Activated B cell treated with CpG ODN at 0.5 μM for 24 hours (primary cell): ENCODE measurements at places on chromosomes 3 and 15.

GRCh38 chr3:72460205-72461174 lies 387.8 kb downstream of the SHQ1 start:
- DNase-seq: no peak
- H3K27ac ChIP-seq: no peak overlapping the region
- H3K27me3 ChIP-seq: peaks cover 15% of the 10 kb centered on the region
- H3K4me1 ChIP-seq: no peaks in the 10 kb centered on the region
- H3K4me3 ChIP-seq: no peak overlapping the region
- H3K36me3 ChIP-seq: no peaks in the 10 kb centered on the region

DNA sequence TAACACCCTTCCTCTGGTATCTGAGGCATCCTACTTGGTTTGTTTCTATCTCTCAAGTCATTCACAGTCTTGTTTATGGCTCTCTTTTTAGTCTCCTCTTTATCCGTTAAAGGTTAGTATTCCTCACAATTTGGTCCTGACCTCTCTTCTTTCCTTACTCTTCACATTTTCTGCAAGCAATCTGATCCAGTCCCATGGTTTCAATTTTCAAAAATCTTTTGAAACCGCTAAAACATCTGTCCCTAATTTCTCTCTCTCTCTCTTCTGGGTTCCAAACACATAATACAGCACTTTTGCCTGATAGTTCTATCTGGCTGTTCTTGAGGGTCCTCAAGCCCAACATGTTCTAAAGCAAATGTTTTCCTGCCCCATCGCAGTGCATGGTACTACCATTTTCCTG lies 149.0 kb downstream of the SERPINI1 start:
- no peak for DNase-seq
- H3K36me3 ChIP-seq: no peaks in the 10 kb centered on the region
- no peak overlapping the region for H3K27ac ChIP-seq

DNA sequence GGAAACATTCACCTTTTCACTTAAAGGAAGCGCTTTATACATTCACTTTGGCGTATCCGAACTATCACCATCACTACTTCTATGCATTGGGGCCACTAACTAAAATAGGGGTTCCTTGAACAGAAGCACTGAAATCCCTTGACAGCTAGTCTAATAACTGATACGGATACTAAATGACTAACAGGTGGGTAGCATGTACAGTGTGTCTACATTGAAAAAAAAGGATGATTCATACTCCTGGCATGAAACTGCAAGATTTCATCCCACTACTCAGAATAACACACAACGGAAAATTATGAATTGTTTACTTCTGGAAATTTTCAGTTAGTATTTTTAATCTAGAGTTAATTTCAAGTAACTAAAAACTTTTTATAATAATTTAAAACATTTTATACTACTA lies 96.7 kb downstream of the SMARCC1 start:
- no peak for DNase-seq
- H3K36me3 ChIP-seq: peaks cover 70% of the 10 kb centered on the region
- H3K4me1 ChIP-seq: no peaks in the 10 kb centered on the region
- no peak overlapping the region for H3K4me3 ChIP-seq
- H3K27me3 ChIP-seq: no peaks in the 10 kb centered on the region

DNA sequence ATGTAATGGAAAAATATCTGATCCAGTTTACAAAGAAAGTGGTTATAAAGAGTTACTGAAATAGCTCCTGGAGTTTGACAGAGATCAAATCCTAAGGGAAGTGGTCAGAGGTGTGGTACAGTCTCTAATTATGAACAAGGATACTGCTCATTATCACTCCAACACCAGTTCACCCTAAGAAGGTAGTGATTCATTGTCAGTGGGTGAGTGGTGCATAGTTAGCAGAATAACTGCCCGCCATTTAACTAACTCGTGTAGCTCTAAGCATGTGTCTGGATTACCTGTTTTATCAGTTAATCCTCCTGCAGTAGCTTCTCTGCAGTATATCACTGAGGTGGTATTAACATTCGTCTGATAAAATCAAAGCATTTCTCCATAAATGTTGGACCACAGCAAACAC lies 700.1 kb downstream of the NLGN1 start:
- H3K36me3 ChIP-seq: no peaks in the 10 kb centered on the region
- no peaks in the 10 kb centered on the region for H3K27me3 ChIP-seq
- no peak overlapping the region for H3K4me3 ChIP-seq
- H3K4me1 ChIP-seq: no peaks in the 10 kb centered on the region
- no peak overlapping the region for H3K27ac ChIP-seq

GRCh38 chr3:16174389-16174788 lies at the start of gene GALNT15:
GALNT15 (plus strand) TSS chr3:16174680; CDS start chr3:16175152, 472 bp downstream.
- H3K36me3 ChIP-seq: no peaks in the 10 kb centered on the region
- peaks cover 18% of the 10 kb centered on the region for H3K27me3 ChIP-seq

DNA sequence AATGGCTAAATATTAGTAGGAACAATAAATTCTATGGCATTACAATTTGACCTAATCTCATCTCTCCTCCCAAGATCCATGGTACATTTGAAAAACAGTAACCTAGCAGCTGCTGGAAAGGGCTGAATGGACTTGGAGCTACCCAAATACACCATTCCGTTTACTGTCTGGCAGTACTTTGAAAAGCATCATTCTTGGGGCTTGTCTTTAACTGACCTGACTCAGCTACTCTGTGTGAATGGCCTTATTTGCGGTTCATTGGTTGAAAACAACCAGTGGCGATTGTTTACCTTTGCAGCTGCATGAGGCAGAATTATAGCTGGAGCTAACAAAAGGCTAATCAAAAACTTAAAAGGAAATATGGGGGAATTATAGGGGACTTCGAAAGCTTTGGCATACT lies 311.2 kb upstream of the MCTP2 start:
- no peak for DNase-seq
- H3K27ac ChIP-seq: no peak overlapping the region
- H3K27me3 ChIP-seq: no peaks in the 10 kb centered on the region
- no peaks in the 10 kb centered on the region for H3K4me1 ChIP-seq
- no peak overlapping the region for H3K4me3 ChIP-seq
